Left hindlimb (tissue), 1 donor: ENCODE measurements at places on chromosomes 5 and 9.

DNA sequence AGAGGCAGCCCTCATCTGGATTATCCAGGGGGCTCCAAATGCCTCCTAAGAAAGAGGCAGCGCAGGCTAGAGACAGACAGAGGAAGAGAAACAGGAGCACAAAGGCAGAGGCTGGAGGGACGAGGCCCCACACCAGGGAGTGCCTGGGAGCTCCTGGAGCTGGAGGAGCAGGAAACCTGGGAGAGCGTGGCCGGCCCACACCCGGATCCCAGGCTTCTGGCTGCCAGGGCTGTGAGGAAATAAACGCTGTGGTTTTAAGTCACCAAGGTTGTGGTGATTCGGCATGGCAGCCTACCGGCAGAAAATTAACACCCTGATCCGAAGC is 165.5 kb downstream of the OLFM1 start:
- DNase-seq, result no peak

DNA sequence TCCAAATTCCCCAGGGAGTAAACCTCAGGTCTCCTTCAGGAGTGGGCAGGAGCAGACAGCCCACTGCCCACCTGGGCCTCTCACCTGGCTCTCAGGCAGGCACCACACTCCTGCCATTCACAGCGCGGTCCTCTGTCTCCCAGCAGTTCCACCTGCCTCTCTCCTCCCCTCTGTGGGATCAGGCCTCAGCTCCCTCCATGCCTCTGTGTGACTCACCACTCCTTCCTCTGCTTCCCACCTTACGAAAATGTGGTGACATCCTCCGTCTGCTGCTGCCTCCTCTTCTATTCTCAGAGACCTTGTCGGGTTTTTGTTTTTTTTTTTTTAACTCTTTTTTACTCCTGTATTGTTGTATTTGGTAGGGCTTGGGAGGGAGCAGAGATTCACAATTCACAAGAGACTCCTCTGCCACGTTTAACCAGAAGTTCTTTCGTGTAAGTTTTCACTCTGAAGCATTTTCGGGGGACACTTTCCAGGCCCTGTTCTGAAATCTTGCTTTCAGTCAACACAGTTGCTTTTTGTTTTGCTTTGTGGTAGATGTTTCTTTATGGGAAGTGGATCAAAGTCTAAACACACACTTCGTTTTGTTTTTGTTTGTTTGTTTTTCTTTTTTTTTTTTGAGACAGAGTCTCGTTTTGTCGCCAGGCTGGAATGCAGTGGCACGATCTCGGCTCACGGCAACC is 21.1 kb upstream of the CDKN2AIPNL start:
- no peak for DNase-seq

GRCh38 chr5:9388941-9389674 is 156.8 kb downstream of the SEMA5A start:
- no peak for DNase-seq

- no peak for DNase-seq
These were observed 26.4 kb upstream of the TTC39B start for GRCh38 chr9:15333376-15333881.

DNA sequence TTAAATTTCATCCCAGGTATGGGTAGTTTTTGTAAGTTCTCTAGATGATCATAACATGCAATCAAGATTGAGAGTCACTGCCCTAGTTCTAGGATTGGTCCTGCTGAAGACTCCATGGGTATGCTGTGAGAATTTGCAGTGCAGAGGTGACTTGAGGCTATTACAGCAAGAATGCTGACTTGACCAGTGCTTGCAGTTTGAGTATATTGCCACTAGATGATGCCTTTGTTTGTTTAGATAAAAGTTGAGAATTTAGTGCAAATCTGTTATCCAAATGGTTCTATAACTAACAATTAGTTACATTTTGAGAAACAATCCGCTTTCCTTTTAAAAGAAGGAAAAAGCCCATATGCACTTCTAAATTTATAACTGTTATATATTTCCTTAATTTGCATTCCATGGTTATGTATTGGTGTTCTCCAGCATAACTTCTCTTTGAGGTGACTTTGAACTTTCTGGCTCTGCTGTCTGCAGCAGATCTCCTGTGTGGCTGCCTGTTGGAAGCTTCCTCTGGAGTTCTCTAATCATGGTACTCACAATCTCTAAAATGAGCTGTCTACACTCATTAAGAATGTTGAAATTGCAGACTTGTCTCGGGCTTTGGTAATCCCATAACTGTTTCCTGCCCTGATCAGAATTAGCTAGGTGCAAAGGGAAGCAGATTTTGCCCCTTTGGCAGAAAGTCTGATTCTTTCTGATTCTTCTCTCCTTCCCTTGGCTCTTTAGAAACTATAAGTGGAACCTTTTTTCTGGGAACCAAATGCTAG is 24.9 kb downstream of the MELK start:
- no peak for DNase-seq

DNA sequence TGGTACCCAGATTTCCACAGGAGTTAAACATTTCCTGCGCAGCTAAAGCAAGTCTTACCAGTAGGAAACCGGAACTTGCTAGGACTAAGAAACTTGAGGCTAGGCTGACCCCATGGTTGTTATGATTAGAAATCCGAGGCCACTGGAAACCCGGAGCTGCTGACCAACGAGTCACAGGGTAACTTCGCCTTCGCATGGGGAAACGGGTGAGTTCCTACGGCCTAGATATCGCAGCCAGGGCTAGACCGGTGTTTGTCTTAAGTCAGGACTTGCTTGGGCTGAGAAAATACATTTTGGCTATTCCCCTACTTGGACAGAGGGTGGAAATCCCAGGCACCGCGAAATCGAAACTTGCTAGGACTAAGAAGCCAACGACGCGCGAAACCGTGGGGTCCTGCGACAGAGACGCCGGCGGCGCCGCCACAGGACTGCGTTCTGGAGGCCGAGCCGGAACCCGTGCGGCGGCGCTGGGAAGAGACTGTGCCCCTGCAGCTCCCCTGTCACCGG is 1.6 kb upstream of the ANXA2R start:
- DNase-seq, result peak; percentile 75

DNA sequence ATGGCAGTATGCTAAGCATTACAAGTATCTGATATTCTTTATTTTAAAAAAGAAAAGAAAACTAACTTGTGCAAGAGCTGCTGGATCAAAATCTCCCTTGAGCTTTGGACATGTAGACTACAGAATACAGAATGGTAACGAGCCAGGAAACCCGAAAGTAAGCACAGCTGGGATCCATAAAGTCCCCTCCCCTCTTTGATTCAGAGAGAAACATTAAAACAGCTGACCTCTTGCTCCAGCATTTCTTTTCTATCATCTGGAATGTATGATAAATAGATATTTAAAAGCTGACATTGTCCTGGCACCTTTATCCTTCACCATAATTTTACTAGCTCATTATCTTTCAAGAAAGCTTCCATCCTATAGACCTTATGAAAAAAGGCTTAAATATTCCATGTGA is 28.2 kb upstream of the LPAR1 start:
- peak; percentile 45 for DNase-seq

DNA sequence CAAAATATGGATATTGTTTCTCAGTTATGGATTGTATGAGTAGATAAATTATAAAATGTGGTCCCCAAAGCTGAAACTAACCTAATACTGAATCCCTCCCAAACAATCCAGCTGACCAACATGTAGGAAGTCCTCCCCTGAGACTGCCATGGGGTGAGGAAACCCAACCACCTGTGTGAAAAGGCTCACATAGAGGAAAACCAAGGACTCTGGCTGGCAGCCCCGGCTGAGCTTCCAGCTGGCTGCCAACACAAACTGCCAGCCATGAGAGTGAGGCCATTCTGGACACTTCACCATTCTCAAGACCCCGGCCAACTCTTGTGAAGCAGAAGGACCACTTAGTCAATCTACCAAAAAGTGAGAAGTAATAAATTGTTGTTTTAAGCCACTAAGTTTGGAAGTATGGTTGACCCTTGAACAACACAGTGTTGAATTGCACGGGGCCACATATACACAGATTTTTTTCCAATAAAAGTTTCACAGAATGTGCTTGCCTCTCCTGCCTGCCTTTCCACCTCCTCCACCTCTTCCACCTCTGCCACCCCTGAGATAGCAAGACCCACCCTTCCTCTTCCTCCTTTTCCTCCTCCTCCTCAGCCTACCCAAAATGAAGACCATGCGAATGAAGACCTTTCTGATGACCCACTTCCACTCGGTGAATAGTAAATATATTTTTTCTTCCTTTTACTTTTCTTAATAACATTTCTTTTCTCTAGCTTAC is 15.3 kb upstream of the NRG2 start:
- no peak for DNase-seq

GRCh38 chr9:133752739-133753446 is 14.7 kb upstream of the SARDH start:
- DNase-seq, result no peak

DNA sequence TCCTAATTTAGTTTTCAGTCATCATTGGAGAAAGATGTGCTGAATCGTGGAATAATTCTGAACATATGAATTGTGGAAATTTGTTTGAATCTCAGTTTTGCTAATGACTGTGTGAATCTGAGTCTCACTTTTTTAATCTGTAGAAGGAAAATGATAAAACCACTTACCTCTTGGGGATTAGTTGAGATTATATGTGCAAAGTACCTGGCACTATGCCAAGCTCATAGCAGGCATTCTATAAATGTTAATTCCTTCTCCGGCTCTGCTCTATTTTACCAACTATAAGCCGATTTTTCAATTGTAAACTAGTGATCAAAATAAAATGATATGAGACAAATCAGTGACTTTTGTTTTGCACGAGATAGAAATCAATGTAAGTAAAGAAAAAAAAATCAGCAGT is 290.8 kb downstream of the TRPM3 start:
- no peak for DNase-seq

DNA sequence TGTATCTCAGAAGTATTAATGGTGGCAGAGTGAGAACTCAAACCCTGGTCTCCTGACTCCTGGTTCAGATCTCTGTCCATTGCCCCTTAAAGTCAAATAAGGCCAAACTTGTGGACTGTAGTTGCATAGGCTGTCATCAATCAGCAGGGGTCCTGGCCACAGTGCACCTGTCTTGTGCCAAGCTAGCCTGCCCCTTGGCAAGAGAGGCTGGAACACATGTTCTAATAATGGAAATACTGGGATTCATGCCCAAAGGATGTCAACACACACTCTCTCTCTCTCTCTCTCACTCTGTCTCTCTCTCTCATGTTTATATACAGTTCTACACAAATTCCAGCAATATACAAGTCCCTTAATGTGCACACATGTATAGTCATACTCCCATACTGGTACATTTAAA is 44.3 kb downstream of the GLRA1 start:
- no peak for DNase-seq

- DNase-seq, result no peak
These were observed at the start of gene FSTL4 for GRCh38 chr5:133612249-133612860. Gene FSTL4, minus strand, starts transcription at chr5:133612541.

DNA sequence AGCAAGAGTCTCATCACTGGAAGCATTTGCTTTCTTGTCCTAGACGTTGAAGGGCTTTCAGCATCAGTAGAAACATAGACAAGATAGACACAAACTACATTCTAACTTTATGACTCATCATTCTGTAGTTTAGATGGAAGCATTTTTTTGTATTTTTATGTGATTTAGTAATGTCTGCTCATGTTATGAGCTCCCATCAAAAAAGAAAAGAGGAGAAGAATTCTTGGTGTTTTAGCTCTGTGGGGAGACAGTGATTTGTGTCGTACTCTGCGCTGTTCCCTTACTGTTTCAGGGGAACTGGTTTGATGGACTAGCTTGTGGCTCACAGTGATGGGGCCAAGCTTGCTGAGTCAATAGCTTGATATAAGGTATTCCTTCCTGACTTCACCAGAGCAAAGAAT is 159.2 kb upstream of the WWC1 start:
- DNase-seq, result no peak

DNA sequence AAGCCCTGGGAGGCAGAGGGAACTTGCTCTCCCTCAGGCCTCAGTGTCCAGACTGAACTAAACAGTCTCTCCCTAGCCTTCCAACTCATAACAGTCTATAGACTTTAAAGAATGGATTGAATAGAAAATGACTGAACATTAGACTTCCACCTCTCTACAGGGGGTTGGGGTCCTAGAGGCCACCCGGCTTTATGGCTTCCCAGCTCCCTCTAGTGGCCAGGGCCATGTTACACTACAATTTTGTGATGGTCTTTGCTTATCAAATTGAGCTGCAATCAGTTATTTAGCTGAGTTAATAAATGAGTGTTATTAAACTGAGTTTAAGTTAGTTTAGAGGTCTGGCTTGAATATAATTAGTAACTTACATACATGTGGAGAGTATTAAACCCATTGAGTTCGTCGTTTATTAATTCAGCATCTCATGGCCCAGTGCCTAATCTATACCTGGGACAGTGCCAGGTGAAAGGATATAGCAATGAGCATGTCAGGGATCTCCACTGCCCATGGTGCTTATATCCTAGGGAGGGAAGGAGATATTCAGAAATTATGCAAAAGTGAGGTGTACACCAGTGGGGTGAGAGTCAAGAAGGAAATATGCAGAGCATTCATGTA is 105.2 kb downstream of the SH3TC2 start:
- DNase-seq, result no peak

DNA sequence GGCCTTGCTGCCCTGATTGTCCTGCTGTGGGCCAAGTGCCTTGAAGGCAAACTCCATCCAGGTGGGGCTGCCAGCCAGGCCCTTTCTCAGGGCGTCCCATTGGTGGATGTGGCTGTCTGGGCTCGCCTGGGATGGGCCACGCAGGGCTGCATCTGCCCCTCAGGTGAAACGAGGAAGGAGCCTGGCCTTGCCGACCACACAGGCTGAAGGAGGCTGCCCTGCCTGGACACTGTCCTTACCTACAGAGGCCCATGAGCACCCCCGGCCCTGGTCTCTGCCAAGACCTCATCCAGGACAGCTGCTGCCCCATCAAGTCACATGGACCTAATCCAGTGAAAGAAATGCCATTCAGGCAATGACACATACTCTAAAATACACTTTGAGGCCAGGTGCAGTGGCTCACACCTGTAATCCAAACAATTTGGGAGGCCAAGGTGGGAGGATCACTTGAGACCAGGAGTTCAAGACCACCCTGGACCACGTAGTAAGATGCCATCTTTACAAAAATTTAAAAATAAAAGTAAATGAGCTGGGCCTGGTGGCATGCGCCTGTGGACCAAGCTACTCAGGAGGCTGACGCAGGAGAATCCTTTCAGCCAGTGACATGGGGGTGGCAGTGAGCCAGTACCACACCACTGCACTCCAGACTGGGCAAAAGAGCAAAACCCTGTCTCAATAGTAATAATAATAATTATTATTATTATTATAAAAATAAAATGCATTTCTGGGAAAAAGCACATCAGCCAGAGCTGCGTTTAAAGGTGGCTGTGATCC is 33.9 kb downstream of the PNPLA7 start:
- DNase-seq, result peak; percentile 17

GRCh38 chr9:79390781-79391770 is 180.7 kb upstream of the TLE4 start:
- no peak for DNase-seq

DNA sequence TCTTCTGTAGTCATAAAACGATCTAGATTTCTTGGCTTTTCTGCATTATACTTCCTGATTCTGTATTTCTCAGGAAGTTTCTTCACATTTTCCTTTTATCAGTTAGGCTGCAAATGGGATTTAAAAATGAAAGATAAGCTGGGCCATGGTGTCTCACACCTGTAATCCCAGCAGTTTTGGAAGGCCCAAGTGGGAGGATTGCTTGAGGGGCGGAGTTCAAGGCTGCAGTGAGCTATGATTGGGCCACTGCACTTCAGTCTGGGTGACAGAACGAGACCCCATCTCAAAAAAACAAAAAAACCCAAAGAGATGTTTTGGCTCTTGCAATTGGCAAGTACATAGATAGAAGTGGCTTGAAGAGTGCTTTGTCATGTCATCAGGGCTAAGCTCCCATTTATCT is 26.2 kb upstream of the APC start:
- no peak for DNase-seq
